8988T (cell line): ENCODE measurements at places on chromosomes 3 and 15.

DNA sequence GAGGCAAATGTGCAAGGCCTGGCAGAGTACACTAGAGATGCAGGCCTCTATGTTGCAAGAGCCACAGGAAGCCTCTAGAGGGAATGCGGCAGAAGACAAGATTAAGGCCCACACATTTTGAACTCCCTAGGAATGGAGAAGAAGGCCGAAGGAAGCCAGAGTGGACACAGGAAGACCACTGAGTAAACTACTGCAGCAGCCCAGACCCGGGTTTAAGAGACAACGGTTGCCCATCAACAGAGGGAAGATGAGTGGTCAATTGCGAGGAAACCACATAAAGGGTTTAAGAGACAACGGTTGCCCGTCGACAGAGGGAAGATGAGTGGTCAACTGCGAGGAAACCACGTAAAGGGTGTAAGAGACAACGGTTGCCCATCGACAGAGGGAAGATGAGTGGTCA is 14.6 kb downstream of the CHSY1 start:
- no peak for DNase-seq

GRCh38 chr15:45827766-45828165 is 192.9 kb downstream of the SQOR start:
- no peak for DNase-seq

DNA sequence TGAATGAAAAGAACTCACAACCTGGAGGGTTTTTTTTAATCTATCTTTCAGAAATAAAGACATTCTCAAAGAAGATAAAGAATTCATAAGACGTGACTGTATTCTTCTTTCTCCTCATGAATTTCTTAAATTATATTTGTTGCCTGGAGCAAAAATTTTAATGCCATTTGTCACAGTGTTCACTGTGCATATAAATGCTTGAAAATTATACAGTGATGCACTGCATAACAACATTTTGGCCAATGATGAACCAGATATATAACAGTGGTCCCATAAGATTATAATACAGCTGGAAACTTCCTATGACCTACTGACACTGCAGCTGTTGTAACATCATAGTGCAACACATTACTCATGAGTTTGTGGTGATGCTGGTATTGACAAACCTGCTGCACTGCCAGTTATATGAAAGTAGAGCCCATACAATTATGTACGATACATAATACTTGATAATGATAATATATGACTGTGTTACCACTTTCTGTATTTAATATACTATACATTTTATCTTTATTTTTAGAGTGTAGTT is 67.3 kb downstream of the P2RY1 start:
- DNase-seq = no peak

DNA sequence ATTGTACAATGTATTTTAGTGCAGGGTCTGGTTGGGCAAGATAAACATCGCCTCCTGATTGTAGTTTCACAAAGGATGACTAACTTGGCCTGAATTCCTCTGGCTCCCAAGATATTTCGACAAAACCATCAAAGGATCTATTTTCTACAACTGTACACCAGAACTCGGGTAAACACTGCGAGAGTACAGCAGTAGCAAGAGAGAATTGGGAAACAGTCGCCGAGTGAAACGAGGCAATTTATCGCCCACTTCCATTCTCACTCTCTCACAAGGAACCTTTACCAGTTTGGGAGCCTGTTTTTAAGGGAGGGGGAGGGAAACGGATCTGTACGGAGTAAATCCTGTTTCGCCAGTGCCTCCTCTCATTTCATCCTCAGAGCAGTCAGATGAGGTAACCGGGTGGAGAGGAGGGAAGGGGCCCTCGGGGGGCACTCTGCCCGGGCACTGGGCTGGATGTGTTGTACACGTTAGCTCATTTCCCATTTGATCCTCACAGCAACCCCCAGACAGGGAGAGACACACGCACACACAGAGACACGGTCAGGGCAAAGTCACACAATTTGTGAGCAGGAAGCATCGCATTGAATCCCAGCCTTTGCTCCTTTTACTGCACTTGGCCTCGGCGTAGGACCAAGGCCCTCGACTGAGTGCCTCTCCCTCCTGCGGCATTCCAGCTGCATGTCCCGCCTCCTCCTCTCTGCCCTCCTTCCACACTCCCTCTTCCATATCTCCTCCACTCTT is 120.1 kb downstream of the LIPC start:
- DNase-seq = no peak

DNA sequence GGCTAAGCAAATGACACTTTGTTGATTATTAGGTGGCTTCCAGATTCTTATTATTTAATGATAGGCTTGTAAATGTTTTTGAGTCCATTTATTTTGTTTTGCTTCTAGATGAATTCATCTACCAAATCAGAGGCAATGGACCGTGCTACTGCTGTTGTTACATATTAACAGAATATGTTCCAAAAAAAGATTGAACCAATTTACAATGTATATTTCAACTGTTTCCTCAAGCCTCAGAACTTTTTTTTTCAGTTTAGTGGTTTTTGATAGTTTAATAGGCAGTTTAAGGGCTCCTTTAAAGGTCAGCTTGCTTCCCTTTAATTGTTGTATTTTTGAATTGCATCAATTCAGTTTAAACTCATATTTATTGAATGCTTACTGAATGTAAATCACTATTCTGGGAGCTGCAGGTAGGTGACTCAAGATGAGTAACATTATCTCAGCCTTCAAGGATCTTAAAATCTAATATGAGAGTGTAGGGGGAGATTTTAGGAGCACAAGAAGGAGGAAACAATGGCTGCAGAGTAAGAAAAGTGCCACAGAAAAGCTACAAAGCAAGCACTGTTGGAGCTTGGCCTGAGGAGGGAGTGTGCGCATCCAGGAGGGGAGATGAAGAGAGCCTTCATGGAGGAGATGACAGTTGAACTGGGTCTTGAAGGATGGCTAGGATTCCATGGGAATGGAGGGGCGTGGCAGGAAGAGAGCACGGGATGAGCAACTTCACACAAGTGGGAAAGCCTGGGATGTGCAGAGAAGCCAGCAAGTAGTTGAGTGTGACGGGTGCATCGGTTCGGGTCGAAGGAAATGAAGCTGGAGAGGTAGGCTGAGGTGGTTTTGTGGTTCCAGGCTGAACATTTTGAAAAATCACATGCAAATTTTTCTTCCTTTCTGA is 14.7 kb downstream of the MAP2K1 start:
- no peak for DNase-seq

DNA sequence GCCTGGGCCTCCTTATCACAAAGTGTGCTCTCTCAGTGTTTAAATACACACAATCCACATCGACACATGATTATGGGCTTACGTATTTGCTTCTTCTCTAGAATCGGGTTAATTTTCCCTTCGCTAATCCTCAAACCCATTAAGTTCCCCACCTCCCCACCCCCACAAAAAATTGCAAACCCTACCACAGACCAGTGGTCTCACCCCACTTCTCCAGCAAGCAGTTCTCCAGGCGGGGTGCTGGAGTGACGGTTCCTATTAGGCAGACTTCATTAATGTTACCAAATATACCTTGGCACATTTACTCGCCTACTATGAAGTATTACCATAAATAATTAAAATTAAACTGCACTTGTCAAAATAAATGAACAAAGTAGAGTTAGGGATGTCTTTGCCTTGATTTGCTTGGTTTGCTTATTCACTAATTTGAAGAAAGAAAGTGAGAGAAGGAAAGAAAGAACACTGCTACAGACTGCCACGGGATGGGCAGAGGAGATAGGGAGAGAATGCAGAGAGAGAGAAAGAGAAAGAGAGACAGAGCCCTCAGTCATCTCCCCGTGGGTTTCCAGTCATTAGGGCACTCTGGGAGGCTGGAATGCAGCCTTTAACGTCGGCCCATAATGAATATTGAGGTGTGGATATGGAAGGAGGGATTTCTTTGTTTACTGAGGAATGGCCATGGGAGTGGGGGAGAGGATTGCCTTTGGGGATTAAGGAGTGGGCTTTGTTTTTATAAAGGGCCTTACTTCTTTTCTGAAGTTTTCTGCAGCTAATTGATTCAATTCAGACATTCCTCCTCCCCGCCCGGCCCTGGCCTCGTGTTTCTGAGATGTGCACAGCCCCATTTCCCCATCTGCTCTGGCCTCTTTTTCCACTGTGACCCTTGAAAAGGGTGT is 39.7 kb upstream of the POLG start:
- no peak for DNase-seq

- DNase-seq = no peak
Observed at GRCh38 chr3:55819005-55819404, 331.9 kb upstream of the WNT5A start.

DNA sequence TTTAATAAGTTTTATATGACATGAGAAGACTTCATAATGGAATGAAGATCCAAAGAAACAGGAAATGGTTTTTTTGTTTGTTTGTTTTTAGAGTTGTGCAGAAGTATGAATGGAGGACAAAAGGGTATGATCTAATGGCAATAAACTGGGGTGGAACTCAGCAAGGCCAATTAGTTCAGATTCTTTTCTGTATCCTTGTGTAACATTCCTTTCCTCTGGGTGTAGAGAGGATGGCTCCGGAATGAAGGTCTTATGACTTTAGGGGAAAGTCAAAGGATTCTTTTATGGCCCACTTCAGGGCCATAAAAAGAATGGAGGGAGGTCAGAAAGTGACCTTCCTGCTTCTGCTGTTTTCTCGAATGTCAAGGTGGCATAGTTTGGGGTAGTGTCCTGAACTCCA is 152.6 kb downstream of the DPH6 start:
- no peak for DNase-seq

DNA sequence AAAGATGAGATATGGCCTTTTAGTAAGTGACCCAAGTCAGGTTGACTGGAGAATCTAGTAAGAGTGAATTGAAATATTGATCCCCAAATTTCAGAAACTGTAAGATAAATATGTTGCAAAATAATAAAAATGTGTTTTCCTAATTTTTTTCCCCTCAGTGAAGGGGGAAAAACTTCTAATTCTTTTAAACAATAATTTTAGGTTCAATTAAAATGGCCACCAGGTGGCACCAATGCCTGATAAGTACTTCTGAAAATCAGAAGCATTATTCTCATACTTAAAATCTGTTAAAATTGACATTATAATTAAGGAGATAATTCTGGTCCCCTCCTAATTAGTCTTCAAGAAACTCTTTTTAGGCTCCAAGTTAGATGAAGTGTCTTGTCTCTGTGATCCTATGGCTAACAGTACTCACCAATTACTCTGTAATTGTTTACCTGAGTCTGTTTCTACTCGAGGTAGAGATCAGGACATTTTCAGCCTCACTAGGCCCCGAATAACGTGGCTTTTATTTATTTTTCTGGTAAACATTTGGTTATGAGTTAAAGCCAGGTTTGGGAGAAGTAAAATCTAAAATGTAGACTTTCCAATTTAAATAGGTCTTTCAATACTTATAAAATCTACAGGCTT is 52.6 kb downstream of the NMD3 start:
- no peak for DNase-seq

- DNase-seq = no peak
Observed at GRCh38 chr3:42698911-42699230, 3.7 kb downstream of the HHATL start.

GRCh38 chr15:85704066-85704465 is 90.7 kb downstream of the KLHL25 start:
- no peak for DNase-seq

GRCh38 chr3:32959371-32959770 is 7.9 kb downstream of the CCR4 start:
- DNase-seq = no peak

- no peak for DNase-seq
Observed at GRCh38 chr3:54004335-54004734, 112.7 kb upstream of the SELENOK start.

- DNase-seq = peak; percentile 83
Observed at GRCh38 chr3:14602804-14603644, 48.5 kb upstream of the CCDC174 start.

GRCh38 chr3:117035745-117036144 is 326.2 kb downstream of the TUSC7 start:
- DNase-seq = no peak

DNA sequence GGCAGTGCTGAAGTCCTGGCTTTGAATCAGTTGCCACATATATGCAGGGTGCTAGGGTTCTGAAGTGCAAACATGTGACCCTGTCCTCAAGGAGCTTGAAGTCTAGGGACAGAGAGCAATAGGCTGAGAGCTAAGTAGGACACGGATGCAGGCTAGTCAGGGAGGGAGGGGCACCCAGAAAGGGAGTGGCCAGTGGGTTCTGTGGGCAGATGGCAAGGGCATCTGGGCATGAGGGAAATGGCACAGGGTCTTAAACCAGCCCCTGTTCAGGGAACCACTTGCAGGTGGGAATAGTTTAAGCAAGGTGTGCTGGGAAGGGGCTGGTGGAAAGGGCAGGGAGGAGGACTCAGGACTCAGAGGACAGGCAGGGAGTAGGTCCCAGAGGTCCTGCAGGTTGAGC is 46.4 kb upstream of the EPHB1 start:
- DNase-seq = no peak

DNA sequence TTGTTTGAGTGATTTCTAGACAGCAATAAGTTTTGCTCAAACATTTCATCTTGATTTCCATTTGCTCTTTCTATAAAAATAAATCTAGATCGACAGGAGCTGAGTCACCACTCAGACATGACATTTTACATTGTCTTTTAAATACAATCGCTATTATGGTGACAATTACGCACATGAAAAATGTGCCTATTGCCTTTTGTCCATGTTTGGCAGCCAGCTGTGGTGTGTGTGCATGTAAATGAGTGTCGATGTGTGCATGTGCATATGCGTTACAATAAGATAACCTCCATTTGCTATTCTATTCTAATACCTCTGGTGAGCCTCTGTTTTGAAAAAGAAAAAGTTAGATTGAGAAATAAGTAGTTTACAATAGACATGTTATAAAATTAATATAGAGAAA is 89.7 kb upstream of the GRM7 start:
- no peak for DNase-seq

DNA sequence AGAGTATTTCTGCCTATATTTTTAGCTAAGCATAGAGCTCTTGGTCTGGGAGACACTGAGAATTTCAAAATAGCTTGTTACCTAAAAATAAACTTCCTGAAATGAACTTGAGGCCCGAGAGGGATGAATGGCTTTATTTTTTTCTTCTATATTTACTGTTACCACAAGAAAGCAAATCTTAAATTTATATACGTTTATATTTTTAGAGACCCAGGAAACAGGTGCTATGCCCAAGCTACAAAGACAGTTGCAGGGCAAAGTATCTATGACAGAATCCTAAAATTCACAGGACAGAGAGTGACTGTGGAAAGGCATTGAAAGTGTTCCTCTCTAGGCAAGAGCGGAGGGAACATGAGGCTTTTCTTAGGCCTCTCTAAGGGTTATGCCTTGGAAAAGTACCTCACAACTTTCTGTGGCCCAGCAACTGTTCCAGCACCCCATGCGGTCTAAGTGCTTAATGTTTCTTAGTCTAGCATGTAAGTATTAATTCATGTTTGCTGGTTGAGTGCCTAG is 36.5 kb downstream of the TGFBR2 start:
- DNase-seq = no peak

GRCh38 chr3:39098473-39099000 is 8.9 kb downstream of the GORASP1 start:
- DNase-seq = no peak

- DNase-seq = no peak
Observed at GRCh38 chr3:187662848-187663409, 7.3 kb downstream of the SST start.

DNA sequence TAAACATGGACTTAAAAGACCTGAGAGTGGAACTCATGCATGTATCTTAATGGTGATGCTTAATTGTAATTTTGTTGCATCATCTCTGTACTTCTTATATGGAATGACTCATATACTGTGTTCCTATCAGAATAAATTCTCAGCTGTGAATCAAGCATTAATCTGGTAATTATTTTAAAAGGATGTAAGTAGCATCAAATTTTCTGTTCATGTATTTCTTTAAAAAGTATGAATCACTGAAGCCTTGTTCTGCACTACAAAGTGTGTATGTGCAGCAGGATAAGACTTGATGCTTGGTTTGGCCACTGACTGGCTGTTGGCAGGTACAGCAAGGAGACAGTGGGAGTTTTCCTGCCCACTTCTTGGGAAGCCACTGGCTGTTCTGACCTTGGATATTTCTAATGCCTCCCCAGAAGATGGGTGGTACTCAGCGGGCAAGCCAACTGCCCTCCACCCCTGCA is 123.9 kb downstream of the ANO10 start:
- DNase-seq = no peak
